ENCODE measurements at places on chromosomes 3 and 15.
A peak's percentile ranks its signal among the peaks of the same experiment; 100 is the strongest.

GRCh38 chr3:134879990-134880389 is 84.9 kb downstream of the EPHB1 start:
- DNase-seq = no peak

DNA sequence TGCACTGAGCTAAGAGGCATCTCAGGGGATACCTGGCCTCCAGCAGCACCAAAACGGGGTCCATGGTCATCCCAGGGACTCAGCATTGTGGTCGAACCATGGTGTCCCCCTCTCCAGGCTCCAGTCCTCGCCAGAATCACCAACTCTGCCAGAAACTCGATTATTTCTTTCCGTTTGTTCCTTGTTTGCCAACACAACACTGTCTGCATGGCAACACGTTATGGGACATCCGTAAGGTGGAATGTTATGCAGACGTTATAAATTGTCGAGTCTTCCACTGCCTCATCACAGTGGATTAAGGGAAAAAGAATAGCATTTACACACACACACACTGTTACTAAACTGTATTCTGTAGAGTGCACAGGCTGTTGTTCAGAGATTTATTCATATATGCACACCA is 52.5 kb upstream of the RPL32 start:
- DNase-seq = no peak

DNA sequence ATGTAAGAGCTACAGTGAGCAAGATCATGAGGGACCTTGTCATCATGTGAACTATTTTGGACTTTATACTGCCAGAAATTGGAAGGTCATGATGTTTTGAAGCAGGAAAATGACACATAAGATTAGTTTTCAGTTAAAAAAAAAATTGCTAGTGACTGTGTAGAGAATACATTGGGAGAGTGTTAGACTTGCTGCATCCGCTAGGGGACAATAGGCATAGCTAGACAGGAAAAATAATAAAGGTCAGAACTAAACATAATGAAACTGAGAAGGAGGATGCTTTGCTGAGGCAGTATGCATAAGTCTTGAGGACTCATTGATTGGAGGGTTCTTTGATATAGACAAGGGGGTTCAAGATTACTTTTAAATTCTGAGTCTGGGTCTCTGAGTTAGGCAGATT is 275.8 kb upstream of the KCNH8 start:
- peak; percentile 24 for DNase-seq

DNA sequence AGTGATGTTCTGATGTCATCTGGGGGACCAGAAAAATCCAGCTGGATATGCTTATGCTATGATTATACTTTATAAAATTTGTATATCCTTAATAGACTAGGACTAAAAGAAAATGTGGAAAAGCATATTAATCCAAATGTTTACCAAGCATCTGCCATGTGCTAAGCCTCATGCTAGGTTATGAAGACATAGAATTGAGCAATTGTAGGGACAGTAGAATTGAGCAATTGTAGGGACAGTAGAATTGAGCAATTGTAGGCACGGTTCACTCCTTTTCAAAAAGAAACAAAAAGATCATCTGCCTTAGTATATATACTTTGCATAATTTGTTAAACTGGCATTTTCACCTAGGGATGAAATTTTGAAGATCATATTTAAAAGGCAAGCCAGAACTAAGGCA is 18.3 kb downstream of the ABHD5 start:
- DNase-seq = no peak

GRCh38 chr3:49717959-49718857 is 1.3 kb downstream of the AMIGO3 start:
- DNase-seq = no peak

DNA sequence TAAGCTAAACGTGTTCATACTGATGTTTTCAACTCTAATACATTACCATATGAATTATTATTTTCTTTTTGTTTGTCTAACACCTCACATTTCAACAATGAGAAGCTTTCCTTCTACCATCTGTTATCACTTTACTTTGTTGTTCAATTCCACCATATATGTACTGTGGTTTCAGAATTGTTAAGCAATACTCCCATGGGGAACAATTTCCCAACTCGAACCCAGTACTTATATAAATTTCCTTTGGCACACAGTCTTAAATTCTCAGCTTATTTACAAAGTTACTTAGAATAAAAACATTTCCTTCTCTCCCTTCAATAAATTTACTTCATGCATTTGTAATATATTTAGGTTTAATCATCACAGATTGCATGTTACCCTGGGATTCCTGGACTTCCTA is 1764.4 kb downstream of the OTOL1 start:
- DNase-seq = no peak

DNA sequence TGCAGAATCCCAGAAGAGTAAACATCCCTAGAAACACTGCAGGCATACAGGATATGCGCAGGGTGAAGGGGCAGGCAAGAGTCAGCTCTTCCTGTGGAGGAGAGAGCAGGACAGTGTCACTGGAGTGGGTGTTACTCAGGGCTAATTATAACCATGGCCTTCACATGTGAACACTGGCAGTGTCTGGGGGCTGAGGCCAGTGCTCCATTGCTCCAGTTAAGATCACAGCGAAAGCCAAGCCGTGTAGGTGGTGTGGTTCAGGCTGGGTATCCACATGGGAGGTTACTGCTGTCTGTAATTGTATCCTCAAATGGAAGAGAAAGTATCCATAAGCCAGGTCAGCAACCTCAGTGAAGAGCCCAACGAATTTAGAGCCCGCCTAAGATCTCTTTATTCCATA is 84.6 kb downstream of the MESD start:
- DNase-seq = no peak
